ENCODE measurements at places on chromosomes 3 and 15.

DNA sequence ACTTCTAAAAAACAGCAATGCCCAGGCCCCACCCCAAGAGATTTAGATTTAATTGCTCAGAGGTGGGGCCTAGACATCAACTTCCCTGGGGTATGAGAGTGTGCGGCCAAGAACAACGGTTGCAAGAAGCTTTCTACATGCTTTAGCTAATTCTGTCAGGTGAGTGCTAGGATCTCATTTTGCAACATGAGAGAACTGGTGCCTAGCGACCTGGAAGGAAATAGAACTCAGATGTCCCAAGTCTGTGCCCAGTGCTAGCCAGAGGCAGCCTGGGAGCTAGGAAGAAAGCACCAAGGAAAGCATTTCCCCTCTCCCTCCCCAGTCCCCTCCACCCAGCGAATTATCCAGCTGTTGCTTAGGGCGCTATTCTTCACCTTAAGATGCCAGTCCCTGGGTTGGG lies 22.9 kb upstream of the HRH1 start:
- DNase-seq = no peak

DNA sequence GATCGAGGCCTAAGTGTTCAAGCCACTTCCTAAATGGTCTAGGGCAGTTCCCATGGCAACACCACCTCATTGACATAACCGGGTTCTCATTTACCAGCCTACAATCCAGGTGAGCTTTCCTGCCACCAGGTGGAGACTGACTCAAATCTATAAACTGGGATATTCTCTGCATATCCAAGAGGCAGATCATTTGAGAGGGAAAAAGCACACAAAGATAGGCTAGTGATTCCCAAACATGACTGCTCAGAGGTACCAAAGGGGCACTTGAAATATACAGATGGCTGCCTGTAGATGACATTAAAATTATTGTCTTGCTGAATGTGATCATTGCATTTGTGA lies 141.3 kb upstream of the PROK2 start:
- no peak for DNase-seq

DNA sequence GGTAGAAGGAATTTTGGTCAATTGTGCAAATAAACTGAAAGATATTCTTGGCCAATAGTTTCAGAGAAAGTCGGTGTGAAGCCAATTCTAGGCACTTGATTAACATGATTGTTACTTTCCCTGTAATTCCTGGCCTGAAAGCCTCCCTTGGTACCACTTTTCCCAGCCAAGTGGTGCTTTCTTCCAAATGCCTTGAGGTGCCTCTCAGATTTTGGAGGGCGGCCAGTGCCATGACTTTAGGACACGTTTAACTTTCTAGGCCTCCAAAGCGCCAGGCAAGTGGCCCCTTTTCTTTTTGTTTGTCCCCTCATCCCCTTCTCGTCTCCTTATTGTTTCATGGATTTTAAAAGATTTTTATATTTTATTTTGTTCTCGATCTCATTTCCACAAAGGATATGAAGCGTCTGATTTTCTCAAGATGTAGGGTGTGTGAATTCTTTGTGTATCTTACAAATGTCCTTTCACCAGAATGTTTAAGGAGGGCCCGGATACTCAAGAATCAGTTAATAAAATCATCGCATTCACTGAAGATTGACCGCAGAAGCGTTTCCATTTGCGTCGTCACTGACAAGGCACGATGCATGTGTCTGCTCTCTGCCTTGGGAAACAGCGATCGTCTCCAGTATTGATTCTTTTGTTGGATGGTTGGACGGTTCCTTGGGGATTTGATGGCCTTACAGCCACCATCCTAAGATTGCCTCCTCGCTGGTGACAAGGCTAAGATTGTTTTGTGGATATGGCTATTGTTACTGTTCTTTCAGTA lies 87.8 kb downstream of the ASB7 start:
- no peak for DNase-seq

- DNase-seq = no peak
Observed at GRCh38 chr15:89825271-89825940, 10.8 kb upstream of the ANPEP start.

- no peak for DNase-seq
Observed at GRCh38 chr3:57841818-57842217, 85.7 kb downstream of the SLMAP start.

- no peak for DNase-seq
Observed at GRCh38 chr3:48598323-48599076, 3.4 kb upstream of the COL7A1 start.

GRCh38 chr3:64863226-64864212 lies 175.7 kb upstream of the ADAMTS9 start:
- DNase-seq = no peak

DNA sequence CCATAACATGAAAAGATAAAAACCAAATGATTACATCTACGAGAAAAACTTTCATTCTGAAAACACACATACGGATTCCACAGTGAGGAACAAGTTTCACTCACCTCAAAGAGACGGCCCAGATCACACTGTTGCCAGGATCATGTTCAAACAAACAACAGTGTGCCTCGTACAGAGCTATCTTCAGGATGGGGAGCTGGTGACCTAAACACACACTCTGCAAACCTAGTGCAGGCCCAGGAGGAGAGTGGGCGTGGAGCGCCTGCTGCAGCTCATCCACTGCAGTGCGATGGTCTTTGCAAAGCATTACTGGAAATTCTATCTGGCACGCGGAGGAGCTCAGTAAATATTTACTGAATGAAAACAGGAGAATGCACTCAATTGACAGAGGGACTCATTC lies 38.5 kb downstream of the TAMM41 start:
- DNase-seq = no peak

All from activated CD4-positive, alpha-beta T cell treated with anti-CD3 and anti-CD28 coated beads, Interleukin-2, amount 50 U/mL, for 1 hour (primary cell).